ENCODE measurements at places on chromosomes 6 and 20. TPM values are rescaled to one million over a fixed set of nuclear protein-coding genes. Genes with fewer than 3 reads are reported as not detected.

- H3K27me3 ChIP-seq, result no peaks in the 10 kb centered on the region
- H3K4me3 ChIP-seq, result no peak overlapping the region
- H3K4me1 ChIP-seq, result no peaks in the 10 kb centered on the region
- H3K36me3 ChIP-seq, result no peaks in the 10 kb centered on the region
- no peak for DNase-seq
- H3K27ac ChIP-seq, result no peak overlapping the region
Measured at GRCh38 chr6:151832710-151833109, 25.2 kb downstream of the ESR1 start.

DNA sequence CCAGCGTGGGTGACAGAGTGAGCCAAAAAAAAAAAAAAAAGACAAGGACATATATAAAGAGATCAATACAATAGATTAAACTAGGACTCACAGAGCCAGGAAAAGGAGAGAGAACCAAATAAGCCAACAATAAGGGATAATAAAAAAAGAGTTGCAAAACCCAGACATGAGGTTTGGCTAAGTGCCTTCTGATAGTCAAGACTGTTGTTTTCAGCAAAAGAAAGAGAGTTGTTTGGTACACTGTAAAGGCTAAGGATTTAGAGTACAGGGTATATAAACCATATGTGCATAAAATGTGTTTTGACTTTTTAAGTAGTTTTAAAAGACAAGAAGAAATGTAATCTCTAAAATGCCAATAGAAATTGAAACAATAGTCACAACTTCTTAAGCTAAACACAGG, 42.8 kb downstream of the RPF2 start:
- no peak overlapping the region for H3K4me3 ChIP-seq
- no peak overlapping the region for H3K27ac ChIP-seq
- H3K36me3 ChIP-seq, result no peaks in the 10 kb centered on the region
- H3K27me3 ChIP-seq, result no peaks in the 10 kb centered on the region
- DNase-seq, result no peak
- no peaks in the 10 kb centered on the region for H3K4me1 ChIP-seq

PPIL6 gene
- total RNA-seq, result 2.2 TPM

DNA sequence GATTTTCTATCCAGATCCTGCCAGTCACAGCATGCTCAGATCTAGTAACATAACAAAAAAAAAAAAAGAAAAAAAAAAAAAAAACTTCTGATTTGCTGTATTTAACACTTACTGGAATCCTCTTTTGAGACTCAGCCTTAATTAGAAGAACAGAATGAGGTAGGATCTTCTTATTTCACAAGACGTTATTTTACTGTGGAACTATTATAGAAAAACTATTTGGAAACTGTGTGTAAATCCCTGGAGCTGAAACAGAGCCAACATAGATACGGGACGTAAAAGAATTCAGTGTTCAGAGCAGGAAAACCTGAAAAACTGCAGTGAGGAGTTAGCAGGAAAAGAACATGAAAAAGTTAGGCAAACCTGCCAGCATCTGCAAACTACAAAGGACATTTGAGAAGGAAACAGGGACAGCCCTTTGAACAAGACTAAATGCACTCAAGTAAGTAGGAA, 3.4 kb upstream of the ZNF217 start:
- DNase-seq, result no peak
- no peak overlapping the region for H3K27ac ChIP-seq

Measured in thoracic aorta (tissue), 2 donors.